ENCODE measurements at places on chromosomes 4 and X.

- DNase-seq: no peak
These were observed 54.8 kb downstream of the ZFX start for GRCh38 chrX:24204331-24204730.

DNA sequence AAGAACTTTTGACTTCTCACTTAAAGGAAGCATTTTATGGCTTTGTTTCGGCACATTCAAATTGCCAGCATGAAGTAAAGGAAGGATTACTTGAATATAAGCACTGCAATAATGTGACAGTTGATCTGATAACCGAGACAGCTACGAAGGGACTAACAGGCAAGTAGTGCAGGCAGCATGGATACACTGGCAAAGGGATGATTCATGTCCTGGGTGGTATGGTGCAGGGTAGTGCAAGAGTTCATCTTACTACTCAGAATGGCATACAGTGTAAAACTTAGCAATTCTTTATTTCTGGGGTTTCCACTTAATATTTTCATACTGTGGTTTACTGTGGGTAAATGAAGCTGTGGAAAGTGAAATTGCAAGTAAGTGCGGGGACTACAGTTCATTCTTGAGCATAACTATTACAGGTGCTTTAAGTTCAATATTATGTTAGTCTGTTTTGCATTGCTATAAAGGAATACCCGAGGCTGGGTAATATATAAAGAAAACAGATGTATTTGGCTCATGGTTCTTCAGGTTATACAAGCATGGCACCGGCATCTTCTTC is 611.8 kb downstream of the SPOCK3 start:
- DNase-seq: no peak

- peak; percentile 39 for DNase-seq
These were observed 2.9 kb downstream of the RAPGEF2 start for GRCh38 chr4:159105761-159106243.

DNA sequence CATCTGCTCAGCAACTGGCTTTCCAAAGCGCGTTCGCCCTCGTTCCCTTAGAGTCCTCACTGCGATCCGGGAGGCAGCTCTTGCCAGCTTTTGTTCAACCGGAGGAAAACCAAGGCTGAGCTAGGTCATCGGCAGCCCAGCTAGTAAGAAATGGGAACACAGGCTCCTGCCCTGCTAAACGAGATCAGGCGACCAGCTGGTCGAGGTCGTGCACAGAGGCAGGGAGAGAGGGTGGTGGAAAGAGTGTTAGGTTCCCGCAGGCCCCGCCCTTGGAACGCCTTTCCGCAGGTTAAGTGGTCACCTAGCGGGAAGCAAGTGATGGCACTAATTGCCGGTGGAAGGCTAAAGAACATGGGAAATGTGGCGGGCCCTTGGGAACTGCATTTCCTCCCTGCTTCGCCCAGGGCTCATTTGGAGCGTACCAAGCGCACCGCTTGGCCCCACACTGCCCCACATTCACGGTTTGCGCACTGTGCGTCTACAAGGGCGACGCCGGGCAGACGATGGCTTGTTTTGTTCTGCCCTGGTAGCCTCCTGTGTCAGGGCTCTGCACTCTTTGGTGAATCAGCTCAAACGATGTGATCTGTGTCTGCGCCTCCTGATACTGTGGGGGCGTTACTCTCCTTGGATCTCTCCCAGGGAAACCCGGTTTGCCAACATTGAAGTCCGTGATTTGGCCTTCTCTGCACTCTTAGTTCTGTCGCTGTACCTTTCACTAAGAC is 7.2 kb upstream of the PRDM8 start:
- no peak for DNase-seq

- DNase-seq: no peak
These were observed 1819.5 kb upstream of the TENM3 start for GRCh38 chr4:180423712-180424057.

- DNase-seq: no peak
These were observed 854.6 kb downstream of the TRIML1 start for GRCh38 chr4:188993871-188994270.

Measured in left hindlimb (tissue), 1 donor.